ENCODE measurements at places on chromosomes 5 and 9.

GRCh38 chr9:137030538-137031527 is 1.1 kb downstream of the FUT7 start:
- DNase-seq = no peak

- peak; percentile 51 for DNase-seq
Observed at GRCh38 chr9:71857159-71857558, 53.8 kb downstream of the ABHD17B start.

DNA sequence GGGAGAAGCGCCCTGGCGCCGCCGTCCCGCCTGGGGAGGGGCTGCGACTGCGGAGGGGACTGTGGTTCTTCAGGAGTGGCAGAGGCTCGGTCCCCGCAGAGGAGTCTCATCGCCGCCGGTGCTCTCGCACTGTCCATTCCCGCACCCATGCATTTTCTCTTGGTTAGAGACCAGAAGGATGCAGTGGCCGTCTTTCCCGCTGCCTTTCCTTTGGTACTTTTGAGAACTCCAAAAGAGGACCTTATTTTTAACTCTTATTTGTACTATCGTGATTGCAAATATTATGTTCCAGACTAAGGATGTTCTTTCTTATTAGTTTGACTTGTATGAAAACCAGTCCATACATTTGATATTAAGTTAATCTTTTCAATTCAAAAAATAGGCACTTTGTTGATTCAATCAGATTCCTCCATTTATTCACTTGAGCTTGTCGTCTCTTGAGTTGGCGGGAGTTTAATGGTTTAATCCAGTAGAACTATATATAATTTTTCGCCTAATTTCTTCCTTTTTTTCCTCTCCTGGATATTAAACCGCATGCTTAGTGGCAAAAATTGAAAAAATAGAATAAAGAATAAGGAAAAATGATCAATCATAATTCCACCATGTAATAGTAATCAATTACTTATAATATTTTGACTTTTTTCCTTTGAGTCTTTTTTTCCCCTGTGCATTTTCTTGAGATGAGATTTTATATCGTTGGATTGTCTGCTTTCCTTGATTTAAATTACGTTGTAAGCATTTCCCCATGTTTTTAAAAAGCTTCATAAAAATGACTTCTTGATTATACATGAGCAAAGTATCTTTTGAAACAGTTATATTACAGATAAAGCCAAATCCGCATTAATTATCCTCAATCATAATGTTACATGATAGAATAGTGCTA is 861 bp downstream of the ZFYVE16 start:
- peak; percentile 70 for DNase-seq

- no peak for DNase-seq
Observed at GRCh38 chr5:169974121-169974770, 6.0 kb downstream of the INSYN2B start.

DNA sequence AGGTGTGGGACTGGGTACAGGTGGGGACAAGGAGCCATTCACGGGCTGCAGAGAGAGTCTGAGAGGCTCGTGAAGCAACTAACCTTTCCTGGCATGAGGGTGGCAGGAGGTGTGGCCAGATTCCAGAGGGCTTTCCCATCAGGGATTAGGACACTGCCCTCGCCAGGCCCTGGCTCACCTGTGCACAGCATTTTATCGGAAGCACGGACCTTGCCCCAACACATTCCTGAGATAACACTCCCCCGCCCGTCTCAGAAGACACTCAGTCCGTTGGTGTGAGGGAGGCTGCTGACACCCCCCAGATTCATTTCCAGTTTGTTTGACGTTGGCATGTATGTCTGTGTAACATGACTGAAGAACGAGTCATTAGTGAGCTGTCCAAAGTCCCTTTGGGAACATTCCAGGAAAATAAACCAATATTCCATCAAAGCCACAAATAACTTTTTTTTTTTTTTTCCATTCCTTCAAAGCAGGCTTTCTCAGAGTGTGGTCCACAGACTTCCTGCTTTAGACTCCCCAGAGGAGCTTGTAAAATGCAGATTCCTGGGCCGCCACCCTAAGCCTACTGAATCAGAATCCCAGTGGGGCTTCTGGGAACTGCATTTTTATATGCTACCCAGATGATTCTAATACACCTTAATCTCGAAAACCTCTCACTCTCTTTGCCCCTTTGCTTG is 23.4 kb downstream of the WWC1 start:
- no peak for DNase-seq

- DNase-seq = no peak
Observed at GRCh38 chr5:123035918-123036390, 571 bp downstream of the PPIC start.

- no peak for DNase-seq
Observed at GRCh38 chr5:142720641-142721271, 34.9 kb upstream of the FGF1 start.

DNA sequence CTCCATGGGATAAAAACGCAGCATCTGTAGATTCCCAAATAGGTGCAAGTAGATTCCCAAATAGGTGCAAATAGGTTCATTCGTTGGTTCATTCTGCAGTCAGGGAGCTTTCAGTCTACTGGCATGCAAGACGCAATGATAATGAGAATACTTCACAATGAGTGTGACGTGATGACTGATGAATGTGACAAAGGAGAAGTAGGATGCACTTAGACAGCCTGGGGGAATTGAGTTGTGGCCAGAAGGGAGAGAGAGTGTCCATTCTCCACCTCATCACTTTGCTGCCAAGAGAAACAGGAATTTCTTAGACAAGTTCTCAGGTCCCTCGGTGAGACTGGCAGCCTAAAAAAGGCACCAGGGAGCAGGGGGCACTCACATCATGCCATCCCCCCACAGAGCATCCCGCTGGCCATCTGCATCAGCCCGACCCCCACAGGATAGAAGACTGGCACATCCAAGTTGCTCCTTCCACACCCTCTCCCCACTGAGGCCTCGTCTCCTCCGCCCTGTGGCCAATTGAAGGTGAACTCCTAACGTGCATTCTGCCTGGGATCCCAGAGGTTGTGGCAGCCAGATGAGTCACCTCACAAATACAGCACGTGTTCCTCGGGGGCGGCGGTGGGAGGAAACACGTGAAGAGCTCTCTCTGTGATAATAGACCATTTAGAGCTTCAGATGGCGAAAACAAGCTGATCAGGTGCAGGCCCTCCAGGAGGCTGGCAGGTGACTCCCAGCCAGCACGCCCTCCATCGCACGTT is 19.9 kb upstream of the KCNIP1 start:
- DNase-seq = no peak

GRCh38 chr5:13472842-13473241 is 471.6 kb downstream of the DNAH5 start:
- DNase-seq = no peak

- no peak for DNase-seq
Observed at GRCh38 chr5:9780501-9780900, 150.3 kb upstream of the TAS2R1 start.

GRCh38 chr9:31702957-31703356 is 681.5 kb upstream of the ACO1 start:
- no peak for DNase-seq

DNA sequence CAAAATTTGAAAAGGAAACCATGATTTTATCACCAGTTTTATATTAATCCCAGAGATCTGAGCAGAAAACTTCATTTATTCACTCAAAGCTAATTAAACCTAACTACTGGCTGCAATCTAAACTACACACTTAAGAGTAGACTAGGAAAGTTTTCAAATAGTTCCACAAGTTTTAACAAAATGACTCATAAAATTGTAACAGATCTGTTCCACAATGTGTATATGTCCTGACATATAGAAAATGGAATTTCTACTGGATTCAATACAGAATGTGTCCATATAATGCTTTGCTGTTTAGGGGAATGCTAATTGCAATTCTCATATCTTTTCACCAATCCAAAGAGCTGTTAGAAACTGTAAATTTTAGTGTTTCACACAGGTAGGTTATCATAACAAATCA is 40.3 kb upstream of the ADAMTSL1 start:
- DNase-seq = no peak

Measured in pons (tissue), 1 donor.